ENCODE measurements at places on chromosomes 6 and 20.

GRCh38 chr6:35427851-35428321 is 24.3 kb upstream of the FANCE start:
- no peak for DNase-seq

DNA sequence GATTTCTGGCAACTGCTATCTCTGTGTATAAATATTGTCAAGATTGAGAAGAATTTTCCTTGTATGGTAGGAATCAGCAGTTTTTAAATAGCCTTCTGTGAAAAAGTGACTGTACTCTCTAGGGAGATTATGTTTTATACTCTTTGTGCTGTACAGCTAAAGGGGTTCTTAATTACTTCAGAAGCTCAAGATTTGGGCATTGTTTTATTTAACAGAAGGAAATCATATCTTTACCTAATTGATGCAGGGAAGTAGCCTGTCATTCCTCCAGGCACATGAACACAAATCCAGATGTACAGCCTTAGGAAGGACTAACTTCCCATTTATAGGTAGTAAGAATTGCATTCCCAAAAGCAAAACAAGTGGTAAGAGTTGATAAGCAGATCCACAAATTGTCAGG is 1.3 kb downstream of the CALHM5 start:
- DNase-seq = no peak

DNA sequence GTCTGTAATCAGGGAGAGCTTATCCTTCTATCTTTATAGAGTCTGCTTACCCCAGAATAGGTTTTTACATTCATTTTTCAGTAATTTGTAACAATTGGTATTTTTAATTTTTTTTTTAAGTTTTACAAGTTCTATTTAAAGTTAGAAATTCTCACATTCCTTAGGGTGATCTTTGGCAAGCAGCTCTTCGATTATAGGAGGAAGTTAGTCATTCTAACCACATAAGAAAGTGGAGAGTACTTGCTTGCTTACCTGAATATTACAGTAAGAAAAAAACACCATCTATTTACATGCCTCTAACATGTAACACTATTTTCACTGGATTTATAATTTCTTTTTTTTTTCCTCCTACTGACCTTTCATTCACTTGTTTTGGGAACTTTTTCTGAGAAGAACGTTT is 6.7 kb downstream of the TSHZ2 start:
- DNase-seq = no peak

- no peak for DNase-seq
These were observed 4.0 kb downstream of the DACT2 start for GRCh38 chr6:168315596-168315995.

GRCh38 chr6:39441301-39441700 is 118.8 kb upstream of the KCNK16 start:
- no peak for DNase-seq

GRCh38 chr6:99467509-99468106 is 42.5 kb upstream of the PNISR start:
- no peak for DNase-seq

DNA sequence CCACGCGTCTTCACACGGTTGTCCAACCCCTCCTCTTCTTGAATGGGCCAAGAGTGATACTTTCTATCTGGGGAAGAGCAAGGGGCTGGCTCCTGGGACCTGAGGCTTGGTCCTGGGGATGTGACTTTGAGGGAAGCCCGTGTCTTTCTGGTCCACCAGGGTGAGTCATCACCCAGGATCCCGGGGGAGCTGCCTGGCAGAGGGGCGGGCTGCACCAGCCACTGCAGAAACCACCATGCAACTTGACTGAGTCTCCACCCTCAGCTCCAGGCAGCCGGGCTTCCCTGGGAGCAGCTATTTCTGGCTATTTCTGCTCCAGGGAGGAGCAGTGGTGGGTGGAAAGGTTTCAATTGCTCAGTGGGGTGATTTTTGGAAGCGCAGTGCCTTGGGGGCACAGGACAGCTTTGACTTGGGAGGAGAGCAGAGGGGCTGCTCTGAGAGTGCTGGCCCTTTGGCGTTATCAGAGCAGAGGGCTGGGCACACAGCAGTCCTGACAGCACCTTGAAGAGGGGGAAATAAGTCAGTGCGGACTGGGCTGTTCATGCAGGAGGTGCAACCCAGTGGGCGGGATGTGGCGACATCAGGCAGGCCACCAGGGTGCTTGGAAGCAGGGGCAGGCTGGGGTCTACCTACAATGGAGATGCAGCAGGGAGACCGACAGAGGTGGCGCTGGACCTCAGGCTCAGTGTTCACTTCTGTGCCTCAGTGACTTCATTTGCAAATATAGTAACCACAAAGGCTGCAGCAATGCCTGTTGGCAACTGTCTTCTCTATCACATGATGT is 45.1 kb upstream of the FAM83D start:
- DNase-seq = no peak

GRCh38 chr6:166366921-166367320 is 15.8 kb downstream of the MPC1 start:
- DNase-seq = no peak

- DNase-seq = no peak
These were observed 7.9 kb upstream of the TBPL1 start for GRCh38 chr6:133945158-133945557.

GRCh38 chr6:52801188-52801841 is 2.3 kb downstream of the GSTA1 start:
- DNase-seq = no peak

- DNase-seq = no peak
These were observed 201.8 kb downstream of the GRIK2 start for GRCh38 chr6:101595276-101595675.

GRCh38 chr20:32914031-32914430 is 55.3 kb downstream of the EFCAB8 start:
- no peak for DNase-seq

DNA sequence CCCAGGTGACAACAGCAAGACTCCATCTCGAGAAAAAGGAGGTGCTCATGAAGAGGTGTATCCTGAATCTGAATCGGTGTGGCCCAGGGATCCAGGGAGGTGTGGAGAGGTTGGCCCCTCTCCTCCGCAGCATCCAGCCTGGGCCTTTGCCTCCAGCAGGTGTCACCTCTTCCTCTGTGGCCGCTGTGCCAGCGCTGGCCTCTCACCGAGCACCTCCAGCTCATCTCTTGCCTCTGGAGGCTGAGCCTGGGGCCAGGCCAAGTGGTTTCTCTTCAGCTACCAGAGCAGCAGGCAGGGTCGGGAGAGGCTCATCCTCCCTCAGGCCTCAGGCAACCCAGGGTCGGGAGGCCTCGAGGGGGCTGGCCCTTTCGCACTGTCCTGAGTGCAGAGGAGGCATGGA is 1.2 kb upstream of the COL20A1 start:
- no peak for DNase-seq

DNA sequence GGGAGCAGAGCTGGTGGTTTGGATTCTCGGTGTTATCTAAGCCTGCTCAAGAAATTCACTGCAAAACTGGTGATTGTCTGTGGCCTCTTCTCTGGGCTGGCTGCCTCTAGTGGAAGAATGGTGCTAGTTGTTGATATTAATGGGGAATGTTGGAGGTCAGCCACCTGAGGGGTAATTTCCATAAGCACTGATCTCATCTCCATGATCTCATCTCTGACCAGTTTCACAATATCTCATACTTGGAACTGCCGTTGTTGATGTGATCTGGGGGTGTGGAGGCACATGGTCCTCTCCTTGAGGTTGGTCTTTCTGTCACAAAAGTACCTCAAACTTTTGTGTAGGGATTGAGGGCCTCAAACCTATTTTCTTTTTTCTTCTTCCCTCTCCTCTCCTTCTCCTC is 102.6 kb downstream of the CD109 start:
- DNase-seq = peak; percentile 19

DNA sequence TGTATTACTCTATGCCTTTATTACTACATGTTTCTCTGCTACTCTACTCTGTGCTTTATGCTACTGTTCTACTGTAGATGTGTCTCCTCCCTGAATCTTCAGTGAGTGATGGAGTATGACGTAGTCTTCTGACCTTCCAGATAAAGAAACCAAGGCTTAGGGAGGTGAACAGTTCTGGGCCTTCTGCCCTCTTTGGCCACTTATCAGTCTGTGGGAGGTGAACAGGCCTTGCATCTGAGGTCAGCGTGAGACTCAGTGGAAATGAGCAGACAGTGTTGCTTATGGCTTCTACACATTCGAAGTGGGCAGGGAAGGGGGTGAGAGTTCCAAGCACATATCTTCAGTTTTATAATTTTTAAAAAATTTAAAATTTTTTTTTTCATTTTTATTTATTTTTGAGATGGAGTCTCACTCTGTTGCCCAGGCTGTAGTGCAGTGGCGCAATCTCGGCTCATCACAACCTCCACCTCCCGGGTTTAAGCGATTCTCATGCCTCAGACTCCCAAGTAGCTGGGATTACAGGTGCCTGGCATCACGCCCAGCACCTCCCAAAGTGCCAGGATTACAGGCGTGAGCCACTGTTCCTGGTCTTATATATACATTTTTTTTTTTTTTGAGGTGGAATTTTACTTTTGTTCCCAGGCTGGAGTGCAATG is 24.2 kb downstream of the MYBL2 start:
- DNase-seq = no peak

- DNase-seq = no peak
These were observed 947.1 kb downstream of the TFAP2A start for GRCh38 chr6:9467741-9468140.

DNA sequence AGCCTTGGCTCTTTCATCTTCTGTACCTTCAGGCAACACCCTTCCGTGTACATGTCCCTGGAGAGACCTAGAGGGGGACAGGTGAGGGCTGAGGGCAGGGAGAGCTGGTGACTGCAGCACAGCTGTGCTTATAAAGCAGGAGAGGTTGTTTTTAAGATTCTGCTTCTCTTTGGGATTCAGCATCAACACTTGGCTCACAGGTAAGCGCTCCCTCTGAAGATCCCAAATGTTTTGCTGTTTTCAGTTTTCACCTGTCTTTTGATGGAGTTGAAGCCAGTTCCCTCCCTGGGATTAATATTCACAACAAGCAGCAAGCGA is 19.4 kb upstream of the TRAF3IP2 start:
- DNase-seq = no peak

DNA sequence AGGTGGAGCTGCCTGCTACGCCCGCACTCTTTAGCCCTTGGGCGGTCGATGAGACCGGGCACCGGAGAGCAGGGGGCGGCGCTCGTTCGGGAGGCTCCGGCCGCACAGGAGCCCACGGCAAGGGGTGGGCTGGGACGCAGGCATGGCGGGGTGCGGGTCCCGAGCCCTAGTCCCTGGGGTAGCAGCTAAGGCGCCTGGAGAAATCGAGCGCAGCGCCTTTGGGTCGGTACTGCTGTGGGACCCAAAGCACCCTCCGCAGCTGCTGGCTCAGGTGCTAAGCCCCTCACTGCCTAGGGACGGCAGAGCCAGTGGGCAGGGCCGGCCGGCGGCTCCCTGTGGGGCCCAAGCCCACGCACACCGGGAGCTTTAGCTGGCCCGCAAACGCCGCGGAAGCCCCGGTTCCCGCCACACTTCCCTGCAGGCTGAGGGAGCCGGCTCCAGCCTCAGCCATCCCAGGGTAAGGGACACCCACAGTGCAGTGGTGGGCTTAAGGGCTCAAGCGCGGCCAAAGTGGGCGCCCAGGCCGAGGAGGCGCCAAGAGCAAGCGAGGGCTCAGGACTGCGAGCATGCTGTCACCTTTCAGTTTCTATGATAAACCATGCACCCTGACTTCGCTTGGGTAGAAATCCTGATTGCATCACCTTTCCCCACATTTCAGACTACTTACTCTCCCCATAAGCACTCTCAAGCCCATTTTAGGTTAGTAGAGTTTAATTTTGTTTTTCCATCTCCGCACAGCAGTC is 52.0 kb downstream of the MYLIP start:
- no peak for DNase-seq

DNA sequence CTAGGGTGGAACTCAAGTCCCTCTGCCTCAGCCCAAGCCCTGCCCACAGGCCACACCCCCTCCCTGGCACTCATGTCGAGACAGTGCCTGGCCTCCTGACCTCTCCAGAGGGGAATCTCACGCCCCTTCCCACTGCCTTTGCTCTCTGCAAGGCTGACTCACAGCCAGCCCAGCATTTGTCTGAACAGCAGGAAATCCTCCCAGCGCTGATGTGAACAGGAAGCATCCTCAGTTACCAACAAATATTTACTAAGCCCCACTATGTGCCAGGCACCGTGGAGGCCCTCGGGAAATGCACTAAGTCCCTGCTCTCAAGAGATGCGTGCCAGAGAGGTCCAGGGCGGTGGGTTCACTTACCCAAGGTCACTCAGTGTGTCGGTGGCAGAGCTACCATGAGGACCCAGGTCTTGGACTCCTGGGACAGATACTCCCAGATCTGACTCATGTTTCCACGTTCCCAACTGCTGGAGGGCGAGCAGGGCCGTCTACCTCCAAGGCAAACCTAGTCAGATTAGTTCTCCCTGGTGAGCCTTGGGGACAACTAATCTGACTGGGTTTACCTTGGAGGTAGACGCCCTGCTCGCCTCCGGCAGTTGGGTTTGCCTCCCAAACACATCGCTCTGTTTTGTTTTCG is 7.8 kb downstream of the ADA start:
- DNase-seq = peak; percentile 44

DNA sequence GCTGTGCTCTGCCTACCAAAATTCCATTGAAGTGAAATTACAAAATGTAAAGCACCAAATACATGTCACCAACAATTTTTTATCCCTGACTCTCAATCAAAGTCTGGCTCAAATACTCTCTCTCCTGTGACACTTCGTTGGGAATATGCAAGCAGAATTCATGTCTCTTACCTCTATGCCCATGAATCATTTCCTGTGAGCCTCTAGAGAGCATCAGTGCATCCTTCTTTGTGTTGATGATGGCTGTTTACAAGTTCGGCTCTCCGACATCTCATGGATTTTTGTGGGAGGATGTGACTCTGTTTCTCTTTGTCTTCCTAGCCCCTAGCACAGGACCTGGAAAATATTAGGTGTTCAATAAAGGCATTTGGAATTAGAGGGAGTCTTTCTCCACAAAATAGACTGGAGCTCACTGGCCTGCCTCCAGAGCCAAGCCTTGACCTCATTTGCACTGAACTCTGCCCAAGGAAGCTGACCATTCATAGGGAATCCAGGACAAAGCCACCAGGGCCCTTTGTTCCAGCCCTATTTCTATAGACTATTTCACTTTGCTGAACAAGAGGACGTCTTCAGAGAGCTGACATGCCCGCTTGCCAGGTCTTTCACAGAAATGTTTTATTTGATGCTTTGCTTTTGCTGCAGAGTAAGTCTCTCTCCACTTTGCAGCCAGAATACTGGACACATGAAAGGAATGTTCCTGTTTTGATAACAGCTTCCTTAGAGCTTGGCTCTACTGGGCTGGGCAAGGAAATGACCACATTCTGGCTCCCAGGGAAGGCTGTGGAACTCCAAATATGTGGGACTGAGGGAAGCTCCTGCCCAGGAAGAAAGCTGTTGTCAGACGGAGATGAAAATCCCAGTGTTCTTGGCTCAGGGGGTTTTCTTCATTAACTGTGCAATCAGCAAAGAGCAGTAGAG is 194.5 kb upstream of the CDYL start:
- no peak for DNase-seq

- peak; percentile 15 for DNase-seq
These were observed 137.5 kb upstream of the SHLD1 start for GRCh38 chr20:5612581-5613301.

DNA sequence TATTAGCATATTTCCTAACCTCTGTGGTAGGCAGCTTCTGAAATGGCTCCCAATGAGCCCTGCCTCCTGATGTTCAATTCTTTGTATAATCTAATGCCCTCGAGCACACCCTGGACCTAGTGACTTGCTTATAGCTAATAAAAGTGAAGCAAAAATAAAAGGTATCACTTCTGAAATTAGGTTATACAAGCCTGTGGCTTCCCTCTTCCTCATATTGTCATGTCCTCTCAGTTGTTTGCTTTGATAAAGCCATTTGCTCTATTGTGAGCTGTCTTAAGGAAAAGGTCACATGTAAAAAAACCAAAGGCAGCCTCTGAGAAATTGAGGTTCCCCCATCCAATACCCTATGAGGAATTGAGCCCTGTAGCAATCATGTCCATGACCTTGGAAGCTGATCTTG is 442.1 kb upstream of the ADGRB3 start:
- no peak for DNase-seq

- no peak for DNase-seq
These were observed 63.3 kb downstream of the NPEPL1 start for GRCh38 chr20:58755766-58756449.
